Spleen (tissue), 13 donors: ENCODE measurements at places on chromosomes 5 and 9.

- no peaks in the 10 kb centered on the region for H3K36me3 ChIP-seq
- H3K27ac ChIP-seq = peak within 1 kb of the TSS; percentile 87
- H3K4me3 ChIP-seq = peak within 1 kb of the TSS; percentile 63
- H3K27me3 ChIP-seq = no peaks in the 10 kb centered on the region
Measured at GRCh38 chr5:88883059-88883835, at the start of gene MEF2C. TSS of gene MEF2C (minus strand) at chr5:88883184. CDS start at chr5:88823788, 59,396 bp downstream.

- DNase-seq = no peak
- no peak overlapping the region for H3K27ac ChIP-seq
- H3K36me3 ChIP-seq = no peaks in the 10 kb centered on the region
- no peaks in the 10 kb centered on the region for H3K4me1 ChIP-seq
- H3K4me3 ChIP-seq = no peak overlapping the region
Measured at GRCh38 chr5:171162165-171162564, 146.9 kb upstream of the TLX3 start.

GRCh38 chr5:83385812-83386211 is 85.7 kb upstream of the VCAN start:
- no peaks in the 10 kb centered on the region for H3K4me1 ChIP-seq
- H3K4me3 ChIP-seq = no peak overlapping the region
- no peaks in the 10 kb centered on the region for H3K27me3 ChIP-seq
- H3K27ac ChIP-seq = no peak overlapping the region
- no peaks in the 10 kb centered on the region for H3K36me3 ChIP-seq

- H3K36me3 ChIP-seq = peaks cover 14% of the 10 kb centered on the region
- H3K27ac ChIP-seq = peak overlapping the region; percentile 94
- H3K27me3 ChIP-seq = no peaks in the 10 kb centered on the region
- H3K4me3 ChIP-seq = no peak overlapping the region
Measured at GRCh38 chr9:113579283-113580040, 115.9 kb downstream of the RGS3 start.
